Tibial nerve (tissue), 4 donors: ENCODE measurements at places on chromosomes 11 and 22.

DNA sequence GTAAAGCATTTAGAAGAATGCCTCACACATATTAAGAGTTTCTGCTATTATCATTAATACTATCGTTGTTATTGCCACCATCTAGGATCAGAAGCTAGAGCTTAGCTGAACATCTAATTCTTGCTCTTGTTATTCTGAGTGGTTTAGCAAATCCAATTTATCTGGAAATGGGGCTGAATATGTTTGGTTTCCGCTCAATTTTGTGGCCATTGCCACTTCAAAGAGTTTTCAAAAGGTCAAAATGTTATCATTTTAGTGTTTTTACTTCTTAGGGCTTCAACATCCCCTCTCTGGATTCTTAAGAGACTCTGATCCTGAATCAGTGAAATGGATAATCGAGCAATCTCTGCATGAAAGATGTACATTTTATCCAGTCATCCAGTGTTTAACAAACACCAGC, 10.2 kb upstream of the PIK3IP1 start:
- H3K27ac ChIP-seq: no peak overlapping the region
- no peak for DNase-seq
- peaks cover 4% of the 10 kb centered on the region for H3K4me1 ChIP-seq
- H3K4me3 ChIP-seq: no peak overlapping the region

DNA sequence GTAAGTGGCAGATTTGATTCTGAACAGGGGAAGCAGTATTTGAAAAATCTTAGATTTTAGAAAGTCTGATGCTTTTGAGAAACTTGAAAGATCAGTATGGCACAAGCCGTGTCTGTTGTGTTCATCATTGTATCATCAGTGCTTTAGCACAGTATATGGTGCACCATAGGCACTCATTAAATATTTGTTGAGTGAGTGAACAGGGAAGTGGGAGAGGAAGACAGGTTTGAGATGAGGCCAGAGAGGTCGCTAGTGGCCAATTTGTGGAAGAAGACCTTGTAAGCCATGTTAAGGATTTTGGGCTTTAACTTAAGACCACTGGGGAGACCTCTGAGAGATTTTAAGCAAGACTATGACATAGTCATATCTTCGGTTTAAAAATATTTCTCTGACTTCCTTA, 12.9 kb downstream of the CHEK1 start:
- no peak overlapping the region for H3K27ac ChIP-seq
- H3K4me1 ChIP-seq: no peaks in the 10 kb centered on the region
- H3K36me3 ChIP-seq: no peaks in the 10 kb centered on the region
- no peak overlapping the region for H3K4me3 ChIP-seq
- DNase-seq: no peak

- H3K27me3 ChIP-seq: no peaks in the 10 kb centered on the region
- no peaks in the 10 kb centered on the region for H3K36me3 ChIP-seq
- H3K4me1 ChIP-seq: no peaks in the 10 kb centered on the region
- no peak overlapping the region for H3K4me3 ChIP-seq
These were observed 260.4 kb upstream of the ARHGAP20 start for GRCh38 chr11:110972640-110973039.

GRCh38 chr22:35978201-35978600, 50.4 kb downstream of the RBFOX2 start:
- no peaks in the 10 kb centered on the region for H3K27me3 ChIP-seq
- no peak for DNase-seq
- peaks cover 9% of the 10 kb centered on the region for H3K4me1 ChIP-seq
- H3K27ac ChIP-seq: no peak overlapping the region
- no peak overlapping the region for H3K4me3 ChIP-seq

GRCh38 chr11:87722756-87723565, 452.3 kb downstream of the RAB38 start:
- no peaks in the 10 kb centered on the region for H3K27me3 ChIP-seq
- no peaks in the 10 kb centered on the region for H3K36me3 ChIP-seq
- no peak overlapping the region for H3K27ac ChIP-seq
- no peak overlapping the region for H3K4me3 ChIP-seq
- no peaks in the 10 kb centered on the region for H3K4me1 ChIP-seq
